Activated T-cell treated with anti-CD3 and anti-CD28 coated beads, Interleukin-2, amount 50 U/mL, for 24 hours (primary cell): ENCODE measurements at places on chromosomes 13 and 19.
A peak's percentile ranks its signal among the peaks of the same experiment; 100 is the strongest.

- DNase-seq: no peak
These were observed 573.2 kb upstream of the PCDH20 start for GRCh38 chr13:61988810-61989209.

DNA sequence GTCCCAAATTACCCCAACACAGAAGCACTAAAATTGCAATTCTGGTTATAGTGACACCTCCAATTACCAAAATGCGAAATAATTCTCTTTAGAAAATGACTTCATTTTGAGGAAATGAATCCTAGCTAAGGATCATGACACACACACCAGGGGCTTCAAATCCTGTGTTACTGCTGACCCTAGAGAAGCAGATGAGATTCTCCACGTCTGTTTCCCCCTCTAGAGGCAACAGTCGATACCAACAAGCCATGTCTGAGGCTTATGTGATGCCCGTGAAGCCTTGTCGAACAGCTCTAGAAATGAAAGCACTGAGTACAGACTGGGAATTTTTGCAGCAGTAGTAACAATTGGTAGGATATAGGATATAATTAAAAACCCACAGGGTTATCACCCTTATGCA is 153.6 kb upstream of the TMTC4 start:
- DNase-seq: no peak

- no peak for DNase-seq
These were observed 1356.6 kb downstream of the SLITRK5 start for GRCh38 chr13:89027694-89028306.

DNA sequence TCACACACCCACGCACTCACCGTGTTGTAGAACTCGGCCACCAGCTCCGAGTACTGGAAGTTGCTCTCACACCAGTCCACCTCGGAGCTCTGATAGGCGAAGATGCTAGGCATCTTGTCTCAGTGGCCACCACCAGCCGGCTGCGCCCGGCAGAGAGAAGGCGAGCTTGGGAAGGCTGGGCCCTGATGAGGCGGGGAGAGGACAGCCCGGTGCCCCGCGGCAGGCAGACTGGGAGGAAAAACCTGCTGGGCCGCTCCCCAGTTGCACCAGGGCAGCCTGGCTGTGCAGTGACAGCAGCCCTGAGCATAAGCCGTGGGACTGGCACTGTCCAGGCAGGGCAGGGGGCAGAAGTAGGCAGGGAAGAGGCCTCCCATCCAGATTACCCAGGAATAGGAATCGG is at the start of gene ACER1:
ACER1 (minus strand) TSS at position 174 of the 400 bp plus-strand sequence; CDS start at position 113, 61 bp downstream.
- DNase-seq: no peak

- DNase-seq: no peak
These were observed 1.8 kb downstream of the RHPN2 start for GRCh38 chr19:33062902-33063301.

DNA sequence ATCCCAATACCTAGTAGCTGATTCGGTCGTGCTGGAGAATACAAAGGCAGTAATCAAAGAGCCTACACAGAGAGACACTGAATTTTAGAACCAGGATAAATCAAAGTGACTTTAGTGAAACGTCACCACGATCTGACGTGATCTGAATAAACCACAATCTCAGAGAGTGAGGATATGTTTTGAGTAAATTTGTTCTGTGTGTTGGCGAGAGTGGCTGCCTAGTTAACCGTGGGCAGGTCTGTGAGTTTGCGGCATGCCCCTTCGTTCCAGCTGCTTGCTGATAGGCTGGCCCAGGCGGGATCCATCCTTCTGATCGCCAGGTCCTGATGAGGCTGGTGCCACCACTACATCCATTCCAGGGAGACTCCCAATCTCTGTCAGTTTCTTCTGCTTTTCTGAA is 40.4 kb downstream of the LRCH1 start:
- peak; percentile 54 for DNase-seq

GRCh38 chr19:15050639-15051038 is 1.4 kb downstream of the CASP14 start:
- DNase-seq: no peak
